ENCODE measurements at places on chromosomes 3 and 15. TPM values are rescaled to one million over a fixed set of nuclear protein-coding genes. Genes with fewer than 3 reads are reported as not detected.

GRCh38 chr15:55799291-55800212, 56.6 kb upstream of the PRTG start:
- no peak for DNase-seq

GRCh38 chr15:66901336-66902100, 163.9 kb upstream of the SMAD3 start:
- DNase-seq, result no peak

GRCh38 chr3:86711634-86712033, 279.3 kb downstream of the VGLL3 start:
- DNase-seq, result no peak

DNA sequence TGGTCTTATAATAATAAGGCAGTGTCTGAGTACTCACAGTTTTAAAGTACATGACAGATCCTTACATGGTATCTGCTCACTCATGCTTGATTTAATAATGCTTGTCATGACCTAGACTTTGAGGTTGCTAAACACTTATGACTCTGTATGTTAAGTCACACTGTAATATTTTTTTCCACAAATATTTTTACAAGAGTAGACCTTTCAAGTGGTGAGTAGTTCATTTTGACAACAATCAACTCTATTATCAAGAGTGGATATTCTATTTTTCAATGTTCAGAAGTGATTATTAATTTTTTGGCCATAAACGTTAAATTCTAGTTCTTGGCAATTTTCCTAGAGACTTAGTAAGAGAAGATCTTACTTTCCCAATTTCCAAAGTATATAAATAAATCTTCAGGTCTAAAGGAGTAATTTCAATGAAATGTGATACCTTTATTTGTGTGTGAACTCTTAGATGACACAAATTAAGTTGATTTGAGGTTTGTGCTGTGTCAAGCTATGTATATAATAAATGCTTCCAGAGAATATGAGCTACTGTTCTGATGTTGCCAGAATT, 104.5 kb downstream of the NLGN1 start:
- no peak for DNase-seq

DNA sequence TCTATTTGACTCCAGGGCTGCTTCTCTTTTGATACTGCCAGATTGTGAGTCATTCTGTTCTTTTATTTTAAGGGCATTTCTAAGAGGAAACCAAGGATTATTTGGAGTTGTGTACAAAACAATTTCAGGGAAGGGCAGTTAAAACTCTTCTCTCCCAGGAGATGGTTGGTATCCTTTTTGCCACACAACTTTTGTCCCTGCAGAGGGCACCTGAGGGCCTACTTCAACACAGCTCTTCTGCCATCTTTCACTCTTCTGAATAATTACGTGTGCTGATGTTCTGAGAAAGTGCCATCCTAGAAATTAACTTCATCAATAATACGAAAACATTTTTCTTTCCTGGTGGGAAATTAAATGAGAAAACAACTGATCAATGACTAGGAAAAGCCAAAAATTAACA, 75.7 kb upstream of the GADL1 start:
- no peak for DNase-seq

DNA sequence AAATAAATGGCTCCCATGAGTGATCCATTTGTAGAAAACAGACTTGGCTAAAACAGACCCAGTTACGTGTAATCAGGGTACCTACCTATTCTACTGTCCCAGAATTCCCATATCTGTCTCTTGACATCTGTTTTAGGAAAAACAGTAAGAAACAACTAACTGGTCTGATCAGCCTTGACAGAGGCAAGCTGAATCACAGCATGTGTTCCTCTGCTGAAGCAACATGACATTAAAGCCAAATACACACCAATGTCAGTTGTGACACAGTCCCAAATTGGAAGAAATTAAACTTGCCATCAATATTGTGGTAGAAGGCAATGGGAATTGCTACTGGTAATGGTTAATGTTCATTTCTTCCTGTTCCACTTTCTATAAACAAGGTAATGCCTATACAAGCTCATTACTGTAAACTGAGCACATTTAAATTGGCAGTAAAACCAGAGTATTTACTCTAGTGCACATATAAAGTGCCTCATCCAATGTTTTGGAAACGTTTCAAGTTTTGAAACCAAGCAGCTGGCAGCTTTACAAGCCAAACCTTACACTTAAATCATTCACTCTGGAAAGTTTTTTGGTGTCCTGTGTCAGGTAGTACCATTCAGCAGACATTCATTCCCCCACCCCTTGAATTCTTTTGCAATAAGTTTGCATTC, 27.0 kb downstream of the ALDH1A2 start:
- DNase-seq, result no peak

DNA sequence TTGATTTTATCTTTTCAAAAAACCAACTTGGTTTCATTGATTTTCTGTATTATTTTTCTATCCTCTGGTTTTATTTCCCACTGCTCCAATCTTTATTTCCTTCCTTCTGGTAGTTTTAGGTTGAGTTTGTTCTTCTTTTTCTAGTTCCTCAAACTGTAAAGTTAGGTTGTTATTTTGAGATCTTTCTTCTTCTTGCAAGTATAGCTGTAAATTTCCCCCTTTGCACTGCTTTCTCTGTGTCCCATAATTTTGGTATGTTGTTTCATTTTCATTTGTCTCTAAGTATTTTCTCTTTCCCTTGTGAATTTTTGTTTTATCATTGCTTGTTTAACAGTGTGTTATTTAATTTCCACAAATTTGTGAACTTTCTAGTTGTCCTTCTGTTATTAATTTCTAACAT, 120.0 kb downstream of the PLD1 start:
- DNase-seq, result no peak

GRCh38 chr3:127371334-127371733, 83.5 kb upstream of the PRR20G start:
- no peak for DNase-seq

- peak; percentile 77 for DNase-seq
Measured at GRCh38 chr3:126997455-126998038, 14.6 kb downstream of the PLXNA1 start.

GRCh38 chr3:123637131-123637530, 52.3 kb upstream of the HACD2 start:
- no peak for DNase-seq

- DNase-seq, result no peak
Measured at GRCh38 chr3:147493666-147494065, 84.5 kb downstream of the ZIC1 start.

DNA sequence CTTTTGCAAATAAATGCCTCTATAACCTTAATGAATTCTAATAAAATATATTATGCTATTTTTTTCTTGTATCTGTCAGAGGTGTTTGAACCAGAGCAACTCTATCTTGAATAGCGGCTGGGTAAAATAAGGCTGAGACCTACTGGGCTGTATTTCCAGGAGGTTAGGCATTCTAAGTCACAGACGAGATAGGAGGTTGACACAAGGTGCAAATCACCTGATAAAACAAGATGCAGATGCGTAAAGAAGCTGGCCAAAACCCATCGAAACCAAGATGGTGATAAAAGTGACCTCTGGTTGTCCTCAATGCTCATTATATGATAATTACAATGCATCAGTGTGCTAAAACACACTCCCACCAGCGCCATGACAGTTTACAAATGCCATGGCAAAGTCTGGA, 990.7 kb downstream of the FHIT start:
- no peak for DNase-seq

DNA sequence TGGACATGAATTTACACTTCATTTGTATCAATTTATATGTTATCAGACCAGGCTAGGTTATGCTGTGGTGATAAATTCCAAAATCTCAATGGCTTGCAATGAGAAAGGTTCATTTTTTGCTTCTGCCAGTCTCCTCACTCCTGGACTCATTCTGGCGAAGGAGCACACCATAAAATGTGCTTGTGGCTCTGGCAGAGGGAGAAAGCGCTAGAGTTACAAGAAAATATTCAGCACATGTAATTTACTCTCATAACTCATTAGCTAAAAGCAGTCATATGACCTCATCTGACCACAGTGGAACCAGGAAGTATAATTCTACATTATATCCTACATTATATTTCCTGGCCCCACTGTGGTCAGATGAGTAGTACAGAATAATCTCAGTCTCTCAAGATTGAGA, 193.8 kb downstream of the BCHE start:
- DNase-seq, result no peak

GRCh38 chr15:38401106-38401505, 52.8 kb upstream of the FAM98B start:
- no peak for DNase-seq

- no peak for DNase-seq
Measured at GRCh38 chr3:128489674-128489926, 3.4 kb downstream of the GATA2 start.

- DNase-seq, result no peak
Measured at GRCh38 chr3:37475435-37475834, 301.1 kb upstream of the LRRFIP2 start.

- no peak for DNase-seq
Measured at GRCh38 chr15:56948000-56948763, 29.7 kb downstream of the TCF12 start.

DNA sequence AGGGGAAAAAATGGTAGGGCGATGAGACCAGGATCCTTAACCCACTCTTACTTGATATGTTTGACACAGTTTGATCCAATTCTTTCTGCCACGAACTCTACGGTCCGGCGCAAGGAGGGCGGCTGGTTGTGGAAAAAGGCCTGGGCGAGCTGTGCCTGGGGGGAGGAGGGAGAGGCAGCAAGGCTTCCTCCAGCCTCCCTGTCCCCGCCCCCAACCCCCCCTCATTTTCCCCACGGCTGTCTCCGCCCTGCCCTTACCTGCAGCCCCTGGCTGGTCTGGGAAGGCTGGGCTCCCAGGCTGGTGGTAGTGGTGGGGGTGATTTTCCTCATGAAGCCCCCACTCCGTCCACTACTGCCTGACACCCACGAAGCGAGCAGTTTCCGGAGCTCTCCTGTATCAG, 8.0 kb downstream of the CDAN1 start:
- no peak for DNase-seq

GRCh38 chr3:184715943-184716621, 4.2 kb upstream of the MAGEF1 start:
- DNase-seq, result no peak

GRCh38 chr3:195885036-195885891, 23.1 kb downstream of the TNK2 start:
- DNase-seq, result peak; percentile 55

DNA sequence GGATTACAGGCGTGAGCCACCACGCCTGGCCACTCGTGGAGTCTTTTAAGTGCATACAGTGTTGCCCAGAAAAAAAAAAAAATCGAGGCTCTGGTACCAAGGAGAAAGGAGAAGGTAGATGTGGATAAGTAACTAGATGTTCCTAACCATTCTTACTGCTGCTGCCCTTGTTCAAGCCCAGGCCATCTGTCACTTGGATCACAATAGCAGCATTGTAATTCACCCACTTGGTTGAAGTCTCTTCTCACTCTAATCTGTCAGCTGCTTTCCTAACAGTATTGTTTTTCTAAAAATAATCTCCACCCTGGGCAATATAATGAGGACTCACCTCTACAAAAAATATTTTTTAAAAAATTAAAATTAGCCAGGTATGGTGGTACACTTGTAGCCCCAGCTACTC, 58.0 kb upstream of the CRTC3 start:
- no peak for DNase-seq

DNA sequence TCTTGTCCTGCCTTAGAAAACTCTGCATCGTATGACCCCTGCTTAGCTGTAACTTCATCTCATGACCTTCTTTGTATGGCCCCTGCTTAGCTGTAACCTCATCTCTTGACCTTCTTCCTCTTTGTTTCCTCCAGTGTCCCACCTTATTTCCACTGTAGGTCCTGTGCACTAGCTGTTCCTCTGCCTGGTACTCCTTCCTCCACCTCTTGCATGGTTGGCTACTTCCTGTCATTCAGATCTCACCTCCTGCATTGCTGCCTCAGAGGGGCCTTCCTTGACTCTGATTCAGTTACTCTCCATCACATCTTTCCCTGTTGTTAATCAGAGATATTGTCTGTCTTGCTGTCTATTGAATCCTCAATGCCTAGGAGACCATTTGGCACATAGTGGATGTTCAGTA, 63.2 kb downstream of the PDE8A start:
- DNase-seq, result no peak

- peak; percentile 73 for DNase-seq
Measured at GRCh38 chr3:107987036-107987939, 103.5 kb downstream of the CD47 start.

- peak; percentile 69 for DNase-seq
Measured at GRCh38 chr3:53161450-53161819, 426 bp downstream of the PRKCD start.

GRCh38 chr3:139388821-139389551, 461 bp downstream of the COPB2 start:
- DNase-seq, result no peak

DNA sequence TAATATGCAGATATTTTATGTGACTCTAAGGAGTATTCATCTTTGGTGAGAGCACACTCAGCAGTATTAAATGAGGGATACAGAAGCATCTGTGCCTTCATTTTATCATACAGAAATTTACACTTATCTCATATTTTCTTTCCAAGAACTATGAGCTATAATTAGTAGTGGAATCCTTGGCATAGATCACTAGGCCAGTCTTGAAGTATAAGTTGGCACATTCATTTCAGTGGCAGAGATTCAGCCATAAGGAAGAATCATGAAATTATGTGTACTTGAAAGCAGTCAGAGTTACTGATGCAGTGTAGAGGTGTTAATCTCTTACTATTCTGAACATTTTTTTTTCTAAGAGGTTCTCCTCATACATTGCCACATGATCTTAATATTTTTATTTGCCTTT, 393.6 kb upstream of the GOLIM4 start:
- DNase-seq, result no peak

DNA sequence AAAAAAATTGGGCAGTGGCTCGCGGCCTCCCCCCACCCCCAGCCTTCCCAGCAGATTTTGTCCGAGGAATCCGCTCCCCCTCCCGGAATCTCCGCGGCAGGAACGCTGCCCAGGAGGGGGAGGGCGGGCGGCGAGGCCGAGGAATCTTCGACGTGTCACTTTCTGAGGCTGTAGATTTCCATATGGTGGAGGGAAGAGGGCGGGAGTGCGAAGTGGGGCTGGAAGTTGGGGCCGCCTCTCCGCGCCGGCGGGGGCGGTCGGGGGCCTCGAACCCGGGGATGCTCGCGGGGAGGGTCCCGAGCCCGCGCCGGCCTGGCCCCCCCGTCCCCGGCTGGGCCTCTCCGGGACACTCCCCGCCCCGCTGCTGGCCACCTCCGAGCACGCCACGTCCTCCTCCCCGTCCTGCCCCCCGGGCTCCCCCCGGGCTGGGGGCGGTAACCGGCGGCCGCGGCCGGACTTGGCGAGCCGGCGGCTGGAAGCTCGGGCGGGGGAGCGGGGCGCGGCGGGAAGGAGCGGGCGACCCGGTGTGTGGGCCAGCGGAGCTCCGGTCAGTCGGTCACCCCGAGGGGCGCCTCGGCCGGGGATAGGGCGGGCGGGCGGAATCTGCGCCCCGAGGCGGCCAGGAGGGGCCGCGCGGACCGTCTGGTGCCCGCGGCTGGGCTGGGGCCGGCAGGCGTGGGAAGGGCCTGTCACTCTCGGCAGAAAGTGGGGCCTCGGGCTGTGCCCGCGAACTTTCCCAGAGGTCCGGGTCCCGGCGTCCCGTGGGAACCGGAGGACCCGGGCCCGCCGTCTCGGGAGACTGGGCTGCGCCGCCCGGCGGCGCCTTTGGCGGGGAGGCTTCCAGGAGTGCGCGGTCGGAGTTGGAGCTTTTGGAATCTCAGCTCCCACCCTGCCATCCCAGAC, 951 bp downstream of the FNDC3B start:
- DNase-seq, result peak; percentile 92

Gene ANKRD34C
- total RNA-seq, result not detected

Gene HGD
- total RNA-seq, result not detected

Gene IQCF5
- not detected for total RNA-seq

Gene MYEF2
- 6.9 TPM for total RNA-seq

Gene CHAC1
- 2.2 TPM for total RNA-seq

Gene WNT7A
- not detected for total RNA-seq

Gene SCN11A
- total RNA-seq, result not detected

Gene TMEM207
- total RNA-seq, result not detected

Gene ARPP19
- total RNA-seq, result 165 TPM

Gene STT3B
- 97.7 TPM for total RNA-seq
